ENCODE measurements at places on chromosomes 7 and 10. TPM values are rescaled to one million over a fixed set of nuclear protein-coding genes. Genes with fewer than 3 reads are reported as not detected.

AKR1C3 gene
- total RNA-seq = 1.3 TPM

TFR2 gene
- 0.38 TPM for total RNA-seq

- DNase-seq = no peak
- H3K36me3 ChIP-seq = no peaks in the 10 kb centered on the region
- no peaks in the 10 kb centered on the region for H3K4me1 ChIP-seq
- no peaks in the 10 kb centered on the region for H3K27me3 ChIP-seq
Observed at GRCh38 chr10:13414855-13415254, 66.8 kb upstream of the SEPHS1 start.

- no peak for DNase-seq
- no peak overlapping the region for H3K4me3 ChIP-seq
- no peaks in the 10 kb centered on the region for H3K36me3 ChIP-seq
Observed at GRCh38 chr7:34487391-34488115, 170.5 kb upstream of the NPSR1 start.

- peaks cover 33% of the 10 kb centered on the region for H3K4me1 ChIP-seq
- H3K36me3 ChIP-seq = no peaks in the 10 kb centered on the region
- peak overlapping the region; percentile 43 for H3K27ac ChIP-seq
- no peak for DNase-seq
- no peak overlapping the region for H3K4me3 ChIP-seq
Observed at GRCh38 chr10:88926566-88927415, 25.8 kb downstream of the ACTA2 start.

GRCh38 chr7:80135309-80136104 lies 876 bp downstream of the GNAI1 start:
- H3K4me3 ChIP-seq = peak overlapping the region; percentile 98
- peaks cover 39% of the 10 kb centered on the region for H3K4me1 ChIP-seq
- H3K36me3 ChIP-seq = no peaks in the 10 kb centered on the region
- no peaks in the 10 kb centered on the region for H3K27me3 ChIP-seq
- DNase-seq = peak; percentile 42

GRCh38 chr7:132061937-132062336 lies 505.5 kb upstream of the PODXL start:
- H3K27ac ChIP-seq = no peak overlapping the region
- H3K27me3 ChIP-seq = peaks cover 28% of the 10 kb centered on the region
- no peaks in the 10 kb centered on the region for H3K36me3 ChIP-seq
- no peak for DNase-seq

Data from mesothelial cell of epicardium (in vitro differentiated cells).